Activated T-cell treated with anti-CD3 and anti-CD28 coated beads, Interleukin-2, amount 50 U/mL, for 72 hours (primary cell): ENCODE measurements at places on chromosomes 3 and 15. TPM values are rescaled to one million over a fixed set of nuclear protein-coding genes. Genes with fewer than 3 reads are reported as not detected.

OR4F6 gene
- not detected for total RNA-seq

ACP3 gene
- not detected for total RNA-seq

SKOR1 gene
- total RNA-seq: 0.95 TPM

FSTL1 gene
- total RNA-seq: 1.3 TPM

ZNF774 gene
- total RNA-seq: 2.7 TPM

NXPE3 gene
- 25.0 TPM for total RNA-seq

CAND2 gene
- 1.2 TPM for total RNA-seq

CCNB2 gene
- 77.8 TPM for total RNA-seq

- no peaks in the 10 kb centered on the region for H3K36me3 ChIP-seq
- no peak overlapping the region for H3K4me3 ChIP-seq
- no peaks in the 10 kb centered on the region for H3K27me3 ChIP-seq
- H3K4me1 ChIP-seq: no peaks in the 10 kb centered on the region
- no peak for DNase-seq
- H3K27ac ChIP-seq: no peak overlapping the region
Observed at GRCh38 chr3:39905788-39906187, 96.4 kb downstream of the MYRIP start.

GRCh38 chr3:37819591-37819990, 42.1 kb upstream of the CTDSPL start:
- no peak for DNase-seq
- no peaks in the 10 kb centered on the region for H3K4me1 ChIP-seq
- no peak overlapping the region for H3K27ac ChIP-seq
- H3K4me3 ChIP-seq: no peak overlapping the region
- no peaks in the 10 kb centered on the region for H3K27me3 ChIP-seq

DNA sequence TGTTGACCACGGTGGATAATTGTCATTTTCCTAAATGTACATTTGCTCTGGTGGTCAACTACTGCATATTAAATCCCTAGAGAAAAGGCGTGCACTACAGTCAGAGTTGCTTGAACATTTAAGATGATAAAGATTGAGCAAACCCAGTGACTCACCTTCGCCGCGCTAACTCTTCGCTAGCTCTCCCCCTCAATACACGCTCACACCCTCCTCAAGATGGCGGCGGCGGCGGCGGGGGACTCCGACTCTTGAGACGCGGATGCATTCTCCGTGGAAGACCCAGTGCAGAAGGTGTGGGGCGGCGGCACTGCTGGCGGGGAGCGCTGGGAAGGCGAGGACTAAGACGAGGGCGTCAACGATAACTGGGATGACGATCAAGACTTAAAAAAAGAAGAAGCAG, 79.8 kb upstream of the PFN2 start:
- no peak overlapping the region for H3K27ac ChIP-seq
- H3K4me3 ChIP-seq: no peak overlapping the region
- no peak for DNase-seq
- no peaks in the 10 kb centered on the region for H3K4me1 ChIP-seq
- no peaks in the 10 kb centered on the region for H3K36me3 ChIP-seq

DNA sequence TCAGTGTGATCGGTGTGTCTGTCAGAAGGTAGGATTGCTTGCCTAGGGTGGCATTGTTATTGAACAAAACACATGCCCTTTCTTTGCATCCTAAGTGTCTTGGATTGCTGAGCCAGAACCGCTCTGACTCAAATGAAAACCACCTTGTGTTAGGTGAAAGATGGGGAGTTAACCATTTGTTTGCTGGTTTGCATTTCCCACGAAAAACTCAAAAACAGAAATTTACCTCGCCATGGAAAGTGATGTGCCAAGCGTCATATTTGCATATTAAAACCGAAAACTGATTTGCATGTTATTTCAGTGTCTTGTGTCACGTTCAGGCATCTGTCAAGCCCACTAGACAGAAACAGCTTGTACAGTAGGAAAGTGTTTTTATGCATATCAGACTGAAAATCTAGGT, 474.6 kb upstream of the TPRG1 start:
- peak; percentile 36 for DNase-seq
- no peak overlapping the region for H3K27ac ChIP-seq
- no peaks in the 10 kb centered on the region for H3K36me3 ChIP-seq
- peak overlapping the region; percentile 33 for H3K4me3 ChIP-seq
- H3K27me3 ChIP-seq: peaks cover 24% of the 10 kb centered on the region
- peaks cover 33% of the 10 kb centered on the region for H3K4me1 ChIP-seq

DNA sequence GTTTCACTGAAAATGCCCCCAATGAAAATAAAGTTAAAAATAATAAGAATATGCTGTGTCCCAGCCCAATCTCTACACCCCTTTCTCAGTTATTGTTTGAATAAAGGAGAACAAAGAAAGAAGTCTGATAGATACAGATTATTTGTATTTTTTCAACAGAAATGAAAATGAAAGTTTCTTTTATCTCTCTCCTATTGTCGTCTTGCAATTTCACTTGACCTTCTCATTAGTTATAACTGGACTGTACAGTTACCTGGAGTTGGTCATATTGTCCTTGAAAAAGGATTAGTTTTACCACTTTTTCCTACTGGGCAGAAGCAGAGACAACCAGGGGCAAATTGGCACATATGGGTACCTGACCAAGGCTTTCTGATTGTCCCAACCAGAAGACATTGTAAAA, 440.0 kb downstream of the PDCD6IP start:
- no peaks in the 10 kb centered on the region for H3K4me1 ChIP-seq
- no peak overlapping the region for H3K4me3 ChIP-seq
- H3K27ac ChIP-seq: no peak overlapping the region
- DNase-seq: no peak
- no peaks in the 10 kb centered on the region for H3K27me3 ChIP-seq
- no peaks in the 10 kb centered on the region for H3K36me3 ChIP-seq

GRCh38 chr3:123637131-123637530, 52.3 kb upstream of the HACD2 start:
- no peak for DNase-seq
- H3K27me3 ChIP-seq: no peaks in the 10 kb centered on the region
- no peaks in the 10 kb centered on the region for H3K36me3 ChIP-seq
- no peak overlapping the region for H3K4me3 ChIP-seq
- no peaks in the 10 kb centered on the region for H3K4me1 ChIP-seq
- H3K27ac ChIP-seq: no peak overlapping the region

DNA sequence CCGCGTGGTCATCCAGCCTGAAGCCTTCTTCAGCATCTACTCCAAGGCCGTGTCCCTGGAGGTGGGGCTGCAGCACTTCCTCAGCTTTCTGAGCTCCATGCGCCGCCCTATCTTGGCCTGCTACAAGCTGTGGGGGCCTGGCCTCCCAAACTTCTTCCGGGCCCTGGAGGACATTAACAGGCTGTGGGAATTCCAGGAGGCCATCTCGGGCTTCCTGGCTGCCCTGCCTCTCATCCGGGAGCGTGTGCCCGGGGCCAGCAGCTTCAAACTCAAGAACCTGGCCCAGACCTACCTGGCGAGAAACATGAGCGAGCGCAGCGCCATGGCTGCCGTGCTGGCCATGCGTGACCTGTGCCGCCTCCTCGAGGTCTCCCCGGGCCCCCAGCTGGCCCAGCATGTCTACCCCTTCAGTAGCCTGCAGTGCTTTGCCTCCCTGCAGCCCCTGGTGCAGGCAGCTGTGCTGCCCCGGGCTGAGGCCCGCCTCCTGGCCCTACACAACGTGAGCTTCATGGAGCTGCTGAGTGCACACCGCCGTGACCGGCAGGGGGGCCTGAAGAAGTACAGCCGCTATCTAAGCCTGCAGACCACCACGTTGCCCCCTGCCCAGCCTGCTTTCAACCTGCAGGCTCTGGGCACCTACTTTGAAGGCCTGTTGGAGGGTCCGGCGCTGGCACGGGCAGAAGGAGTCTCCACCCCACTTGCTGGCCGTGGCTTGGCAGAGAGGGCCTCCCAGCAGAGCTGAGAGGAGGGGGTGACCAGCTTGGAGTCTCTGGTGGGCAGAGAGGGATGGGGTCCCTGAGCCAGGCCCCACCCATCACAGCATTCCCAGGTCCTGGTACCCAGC, 37.9 kb downstream of the GOLGA6A start:
- peaks cover 7% of the 10 kb centered on the region for H3K4me1 ChIP-seq
- no peak for DNase-seq
- no peaks in the 10 kb centered on the region for H3K27me3 ChIP-seq

- H3K36me3 ChIP-seq: no peaks in the 10 kb centered on the region
- H3K4me3 ChIP-seq: no peak overlapping the region
- no peak overlapping the region for H3K27ac ChIP-seq
- no peak for DNase-seq
- H3K4me1 ChIP-seq: no peaks in the 10 kb centered on the region
Observed at GRCh38 chr15:101565377-101565776, 75.9 kb upstream of the PCSK6 start.

- no peaks in the 10 kb centered on the region for H3K36me3 ChIP-seq
- H3K27ac ChIP-seq: no peak overlapping the region
- H3K4me3 ChIP-seq: no peak overlapping the region
- no peaks in the 10 kb centered on the region for H3K4me1 ChIP-seq
- DNase-seq: no peak
- H3K27me3 ChIP-seq: peaks cover 87% of the 10 kb centered on the region
Observed at GRCh38 chr15:29812384-29812694, 9.9 kb downstream of the TJP1 start.

GRCh38 chr3:128494367-128494650, 1.3 kb upstream of the GATA2 start:
- peaks cover 64% of the 10 kb centered on the region for H3K27me3 ChIP-seq
- no peaks in the 10 kb centered on the region for H3K36me3 ChIP-seq
- H3K27ac ChIP-seq: no peak overlapping the region

DNA sequence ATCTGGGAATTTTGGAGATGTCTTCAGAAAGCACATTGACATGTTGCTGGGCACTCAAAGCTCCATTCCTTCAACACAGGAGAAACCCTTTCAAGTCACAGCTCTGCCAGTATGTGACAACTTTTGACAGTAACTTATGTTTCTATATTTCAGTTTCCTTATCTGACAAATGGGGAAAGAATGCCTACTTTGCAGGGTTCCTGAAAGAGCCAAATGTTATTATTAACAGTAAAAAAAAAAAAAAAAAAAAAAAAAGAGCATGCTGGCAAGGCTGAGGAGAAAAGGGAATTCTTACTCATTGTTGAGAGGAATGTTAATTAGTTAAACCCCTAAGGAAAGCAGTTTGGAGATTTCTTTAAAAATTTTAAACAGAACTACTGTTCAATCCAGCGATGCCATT, 272.5 kb upstream of the TGFBR2 start:
- H3K4me3 ChIP-seq: no peak overlapping the region
- no peak overlapping the region for H3K27ac ChIP-seq
- no peaks in the 10 kb centered on the region for H3K27me3 ChIP-seq
- no peak for DNase-seq
- peaks cover 2% of the 10 kb centered on the region for H3K36me3 ChIP-seq

DNA sequence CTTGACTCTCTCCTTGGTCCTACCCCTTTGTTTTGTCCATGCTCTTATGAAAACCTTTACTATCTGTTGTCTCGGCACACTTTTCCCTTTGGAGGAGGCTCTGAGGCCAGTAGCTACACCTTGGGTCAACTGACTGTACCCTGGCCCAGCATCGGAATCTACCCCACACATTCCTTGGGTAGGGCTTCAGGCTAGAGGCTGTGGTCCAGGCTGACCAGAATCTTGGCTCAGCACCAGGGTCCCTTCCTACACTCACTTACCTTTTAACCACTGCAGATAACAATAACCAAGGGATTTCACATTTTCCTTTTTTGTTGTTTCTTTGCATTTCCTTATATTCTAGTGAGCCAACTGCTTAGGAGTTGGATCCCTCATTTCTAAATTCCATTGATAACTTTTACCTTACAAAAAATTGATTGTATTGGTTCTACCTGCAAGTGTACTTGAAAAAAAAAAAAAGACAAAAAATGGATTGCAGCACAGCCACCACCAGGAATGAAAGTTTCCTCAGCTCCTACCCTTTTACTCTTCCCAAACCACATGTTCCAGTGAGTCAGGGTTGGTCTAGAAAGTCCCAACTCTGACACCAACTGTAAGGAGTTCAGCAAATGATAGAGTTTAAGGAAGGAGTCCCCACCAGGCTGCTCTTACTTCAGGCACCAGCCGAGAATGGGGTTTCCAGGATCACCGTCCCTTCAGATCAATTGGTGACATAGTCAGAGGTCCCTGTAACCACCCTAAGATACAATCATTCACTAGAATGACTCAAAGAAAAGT, 95.6 kb downstream of the FBLN2 start:
- H3K36me3 ChIP-seq: no peaks in the 10 kb centered on the region
- no peak overlapping the region for H3K4me3 ChIP-seq
- H3K27ac ChIP-seq: no peak overlapping the region
- peaks cover 13% of the 10 kb centered on the region for H3K4me1 ChIP-seq
- no peak for DNase-seq

DNA sequence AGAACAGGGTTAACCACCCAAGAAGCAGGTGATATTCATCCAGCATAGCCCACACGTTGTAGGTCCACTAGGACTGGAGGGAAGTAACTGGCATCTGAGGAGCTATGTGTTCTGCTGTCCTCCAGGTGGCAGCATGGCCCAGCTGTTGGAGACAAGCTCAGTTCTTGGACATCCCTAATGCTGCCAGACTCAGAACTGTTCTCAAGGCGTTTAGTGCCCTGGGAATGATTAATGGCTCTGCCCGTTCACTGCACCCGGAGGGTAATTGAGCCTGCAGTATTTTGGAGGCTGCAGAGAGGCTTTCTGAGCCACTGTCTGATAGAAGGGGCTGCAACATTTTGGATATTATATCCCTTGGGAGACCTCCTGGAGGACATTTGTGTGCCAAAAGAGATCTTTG, 521.3 kb upstream of the SEMA6D start:
- no peak overlapping the region for H3K4me3 ChIP-seq
- peaks cover 10% of the 10 kb centered on the region for H3K27me3 ChIP-seq
- peak; percentile 43 for DNase-seq
- H3K36me3 ChIP-seq: no peaks in the 10 kb centered on the region
- H3K4me1 ChIP-seq: no peaks in the 10 kb centered on the region

GRCh38 chr3:74607803-74608202, 6.7 kb downstream of the CNTN3 start:
- H3K27ac ChIP-seq: no peak overlapping the region
- no peak for DNase-seq
- no peaks in the 10 kb centered on the region for H3K36me3 ChIP-seq
